Effector CD4-positive, alpha-beta T cell (primary cell): ENCODE measurements at places on chromosomes 5 and 9.

GRCh38 chr5:99248066-99248465, 319.3 kb upstream of the CHD1 start:
- no peak for DNase-seq

- DNase-seq = no peak
These were observed 269.9 kb upstream of the MSX2 start for GRCh38 chr5:174454464-174454863.

- no peak for DNase-seq
These were observed 11.4 kb downstream of the RNF130 start for GRCh38 chr5:180060192-180060591.

GRCh38 chr5:97891971-97892370, 708.9 kb upstream of the RIOK2 start:
- DNase-seq = no peak

GRCh38 chr5:35320029-35320428, 89.7 kb upstream of the PRLR start:
- DNase-seq = no peak

- DNase-seq = no peak
These were observed 55.5 kb upstream of the STC2 start for GRCh38 chr5:173383711-173384110.

- no peak for DNase-seq
These were observed 103.5 kb downstream of the MAPKAP1 start for GRCh38 chr9:125603478-125604021.
